Hippocampal formation (tissue), 2 donors: ENCODE measurements at places on chromosomes 16 and 17.

DNA sequence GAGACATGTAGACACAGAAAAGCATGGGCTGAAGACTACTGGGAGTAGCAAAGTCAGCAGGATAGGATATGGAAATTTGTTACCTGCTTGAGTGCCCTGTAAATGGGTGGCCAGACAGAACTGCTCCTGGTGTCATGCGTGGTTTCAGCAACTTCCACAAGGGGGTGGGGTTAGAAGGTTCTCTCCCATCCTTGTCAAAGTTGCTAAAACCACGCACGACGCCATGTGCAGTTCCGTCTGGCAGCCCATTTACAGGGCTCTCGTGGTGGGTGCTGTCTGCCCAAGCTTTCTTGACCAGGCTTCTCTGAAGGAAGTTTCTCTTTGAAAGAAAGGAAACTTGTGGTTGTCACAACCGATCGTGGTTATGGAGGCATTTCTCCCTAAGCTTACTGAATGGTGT lies 6.9 kb upstream of the DBNDD1 start:
- DNase-seq, result no peak

GRCh38 chr17:17757956-17758845 lies 76.9 kb downstream of the RAI1 start:
- no peak for DNase-seq

DNA sequence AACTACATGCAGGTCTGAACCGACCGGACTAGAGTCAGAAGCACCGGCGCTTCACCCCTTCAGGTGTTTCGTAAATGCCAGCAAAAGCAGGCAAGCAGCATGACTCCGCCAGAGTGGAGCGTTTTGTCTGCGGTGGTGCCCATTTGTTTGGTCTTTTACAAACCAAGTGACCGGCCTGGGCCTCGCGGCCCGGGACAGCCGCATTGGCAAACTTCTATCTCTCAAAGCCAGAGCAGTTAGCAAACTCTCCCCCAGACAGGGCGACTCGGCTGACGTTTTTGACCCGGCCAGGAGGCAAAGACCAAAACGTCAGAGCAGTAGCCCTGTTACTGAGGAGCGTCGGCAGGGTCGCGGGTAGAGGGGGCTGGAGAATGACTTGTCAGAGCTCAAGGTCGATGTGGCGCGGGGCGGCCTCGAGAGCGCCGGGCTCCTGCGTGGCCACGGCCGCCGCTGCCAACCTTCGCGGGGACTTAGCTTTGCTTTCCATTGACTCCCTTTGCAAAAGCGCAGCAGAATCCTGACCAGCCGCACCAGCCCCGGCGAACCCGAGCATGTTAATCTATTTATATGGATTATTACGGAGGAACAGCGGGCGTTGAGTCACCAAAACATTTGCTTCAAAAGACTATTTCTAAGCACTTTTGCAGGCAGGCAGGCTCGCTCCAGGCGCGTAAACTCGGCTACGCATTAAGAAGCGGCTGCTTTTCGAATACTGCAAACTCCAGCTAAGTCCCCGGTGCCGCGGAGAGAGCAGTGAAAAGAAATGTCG lies 763 bp upstream of the SOX9 start:
- peak; percentile 73 for DNase-seq

DNA sequence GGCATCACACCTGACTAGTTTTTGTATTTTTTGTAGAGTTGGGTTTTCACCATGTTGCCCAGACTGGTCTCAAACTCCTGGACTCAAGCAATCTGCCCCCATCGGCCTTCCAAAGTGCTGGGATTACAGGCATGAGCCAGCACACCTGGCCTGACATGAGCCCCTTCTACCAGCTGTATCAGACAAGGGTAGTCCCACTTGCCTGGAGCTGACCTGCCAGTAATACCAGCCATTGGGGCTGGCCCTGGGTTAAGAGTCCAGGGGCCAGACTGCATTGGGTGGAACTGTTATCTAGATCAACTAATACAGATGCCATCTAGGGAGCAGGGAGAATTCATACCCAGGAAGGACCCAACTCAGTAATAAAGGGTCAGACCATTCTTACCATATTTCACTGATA lies 28.1 kb downstream of the WSB1 start:
- DNase-seq, result no peak

- DNase-seq, result no peak
Observed at GRCh38 chr17:48609033-48609432, 1.8 kb downstream of the HOXB7 start.

GRCh38 chr16:23045025-23045424 lies 104.2 kb downstream of the USP31 start:
- DNase-seq, result no peak

GRCh38 chr16:8963010-8963820 lies 491 bp downstream of the USP7 start:
- DNase-seq, result no peak
